ENCODE measurements at places on chromosomes 5 and 9.

GRCh38 chr5:167128581-167128980 lies 1162.9 kb upstream of the WWC1 start:
- DNase-seq: no peak

DNA sequence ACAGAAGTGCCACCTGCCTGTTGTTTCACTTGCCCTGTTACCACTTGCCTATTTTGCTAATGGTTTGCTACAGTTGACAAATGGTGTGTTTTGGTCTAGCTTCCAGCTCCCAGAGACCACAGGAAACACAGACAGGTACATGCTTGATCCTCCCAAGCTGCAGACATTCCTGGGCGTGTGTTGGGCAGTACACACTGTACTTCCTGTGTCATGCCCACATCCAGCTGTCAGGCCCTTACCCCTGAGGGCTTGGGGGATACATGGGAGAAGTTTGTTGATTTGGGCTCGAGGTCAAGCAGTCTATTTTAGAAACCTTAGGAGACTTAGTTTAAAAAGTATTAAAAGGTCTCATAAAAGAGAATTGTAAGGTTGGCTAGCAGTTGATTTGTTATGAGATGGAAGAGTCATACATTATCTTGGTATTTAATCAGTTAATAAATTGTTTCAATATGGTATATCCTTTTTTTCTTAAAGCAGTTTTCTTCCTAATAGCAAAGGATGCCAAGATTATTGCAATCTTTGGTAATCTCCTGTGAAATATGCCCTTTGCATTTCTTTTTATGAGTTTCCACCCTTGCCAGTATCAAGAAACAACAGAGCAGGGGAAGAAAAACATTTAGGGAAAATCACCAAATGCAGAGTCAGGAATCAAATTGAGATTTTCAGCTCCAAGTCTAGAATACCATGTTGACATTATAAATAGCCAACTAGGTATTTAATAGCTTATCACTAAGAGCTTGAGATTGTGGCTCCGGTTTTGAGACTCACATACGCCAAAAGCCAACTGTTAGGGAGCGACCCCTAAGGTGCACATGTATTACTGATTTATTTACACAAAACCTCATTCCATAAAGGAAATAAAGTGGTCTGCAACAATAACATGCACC lies 52.3 kb upstream of the CD180 start:
- DNase-seq: no peak

- DNase-seq: peak; percentile 11
Measured at GRCh38 chr5:59483971-59484472, 409.5 kb downstream of the PDE4D start.

DNA sequence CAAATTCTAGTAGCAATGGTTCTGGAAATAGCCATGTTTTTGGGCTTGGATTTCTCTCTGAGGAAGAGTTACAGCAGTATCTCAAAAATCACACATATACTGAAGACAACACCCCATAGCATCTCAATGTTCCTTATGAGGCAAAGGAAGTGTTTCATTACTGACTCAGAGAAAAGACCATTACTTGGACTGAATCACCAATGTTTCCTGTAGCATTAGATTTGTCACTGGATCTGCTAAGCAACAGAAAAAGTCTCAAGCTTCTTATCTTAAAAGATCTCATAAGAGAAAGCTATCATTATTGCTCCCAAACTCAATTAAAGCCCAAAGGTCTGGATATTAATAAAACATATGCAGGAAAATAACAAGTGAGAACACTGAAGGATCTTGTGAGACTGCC lies 272.4 kb downstream of the ADAMTS6 start:
- DNase-seq: no peak

DNA sequence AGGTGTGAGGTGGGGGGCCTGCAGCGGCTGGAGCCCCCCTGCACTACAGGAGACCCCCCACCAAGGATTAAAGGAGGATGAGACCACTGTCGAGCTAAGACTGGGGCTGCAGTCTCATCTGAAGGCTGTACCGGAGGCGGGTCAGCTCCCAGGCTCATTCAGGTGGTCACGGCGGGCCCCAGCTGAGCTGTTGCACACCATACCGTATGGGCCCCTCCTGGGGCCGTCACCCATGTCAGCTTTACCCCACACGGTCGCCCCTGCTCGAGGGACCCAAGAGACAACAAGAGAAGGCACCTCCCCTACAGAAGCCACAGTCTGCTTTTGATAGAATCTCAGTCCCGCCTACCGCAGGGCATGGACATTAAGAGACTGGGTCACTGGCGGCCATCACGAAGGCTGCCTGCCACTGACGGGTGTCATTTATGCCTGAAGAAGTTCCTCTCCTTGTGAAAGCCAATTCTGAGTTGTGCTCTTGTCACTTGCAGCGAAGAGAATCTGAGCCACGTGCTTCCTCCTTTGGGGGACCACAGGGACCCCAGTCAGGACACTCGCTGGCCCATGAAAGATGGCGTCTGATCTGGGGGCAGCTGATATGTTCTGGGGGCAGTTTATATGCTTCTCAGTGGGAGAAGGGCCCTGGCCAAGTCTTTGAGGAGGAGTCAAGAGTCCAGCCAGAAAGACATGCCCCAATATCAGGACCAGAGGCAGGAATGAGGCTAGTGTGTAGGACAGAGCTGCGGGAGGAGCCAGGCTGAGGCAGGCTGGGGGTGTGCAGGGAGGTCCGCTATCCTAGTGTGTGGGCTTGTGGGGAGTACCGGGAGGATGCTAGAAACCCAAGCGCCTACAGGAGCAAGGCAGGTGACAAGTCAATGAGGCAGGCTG lies 102.4 kb downstream of the ZNF354C start:
- DNase-seq: no peak

DNA sequence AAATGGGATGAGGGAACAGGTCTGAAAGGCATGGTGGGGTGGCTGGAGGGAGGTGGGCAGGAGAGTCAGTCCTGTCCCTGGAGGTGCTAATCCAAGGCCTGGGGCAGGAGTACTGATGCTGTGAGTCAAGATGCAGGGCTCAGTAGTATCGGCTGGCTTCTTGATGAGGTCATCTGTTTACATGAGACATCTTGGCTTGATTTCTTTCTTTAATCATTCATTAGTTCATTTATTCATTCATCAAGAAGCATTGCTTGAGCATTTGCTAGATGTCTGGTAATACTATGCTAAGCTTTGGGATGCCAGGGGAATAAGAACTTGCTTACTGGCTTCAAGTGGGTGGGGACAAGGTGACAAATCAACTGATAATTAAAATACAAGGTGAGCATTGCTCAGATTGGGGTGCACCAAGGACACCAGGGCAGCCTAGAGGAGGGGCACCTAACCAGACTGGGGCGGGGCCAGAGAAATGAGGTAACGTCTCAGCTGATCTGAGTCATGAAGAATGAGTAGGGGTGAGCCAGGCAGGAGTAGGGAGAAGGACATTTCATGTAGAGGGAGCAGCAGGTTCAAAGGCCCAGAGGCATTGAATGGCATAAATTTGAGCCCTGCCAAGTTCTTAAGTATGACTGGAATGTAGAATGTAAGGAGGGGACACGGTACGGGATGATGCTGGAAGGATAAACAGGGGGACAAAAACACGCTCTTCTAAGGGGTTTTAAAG lies 88.8 kb downstream of the EGFLAM start:
- DNase-seq: no peak

DNA sequence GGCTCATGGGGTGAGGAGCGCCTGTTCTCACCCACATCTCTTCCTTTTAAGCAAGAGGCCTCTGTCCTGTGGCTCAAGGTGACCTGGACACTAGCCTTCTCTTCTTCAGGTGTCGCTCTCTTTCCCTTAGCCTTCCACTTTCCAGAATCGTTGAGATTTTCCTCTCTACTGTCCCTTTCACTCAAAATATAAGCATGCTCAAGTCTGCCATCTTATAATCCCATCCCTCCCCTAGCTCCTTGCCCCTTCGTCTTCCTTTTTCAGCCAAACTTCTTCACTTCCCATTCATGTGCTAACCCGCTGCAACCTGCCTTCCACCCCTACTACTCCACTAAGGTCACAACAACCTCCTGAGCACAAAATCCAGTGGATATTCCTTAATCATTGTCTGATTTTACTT lies 13.1 kb downstream of the PTGR1 start:
- no peak for DNase-seq
